Fibroblast of the aortic adventitia (primary cell): ENCODE measurements at places on chromosomes 7 and 10. TPM values are rescaled to one million over a fixed set of nuclear protein-coding genes. Genes with fewer than 3 reads are reported as not detected.

ANXA8 gene
- total RNA-seq = 0.18 and 1.5 TPM in 2 replicates

DNA sequence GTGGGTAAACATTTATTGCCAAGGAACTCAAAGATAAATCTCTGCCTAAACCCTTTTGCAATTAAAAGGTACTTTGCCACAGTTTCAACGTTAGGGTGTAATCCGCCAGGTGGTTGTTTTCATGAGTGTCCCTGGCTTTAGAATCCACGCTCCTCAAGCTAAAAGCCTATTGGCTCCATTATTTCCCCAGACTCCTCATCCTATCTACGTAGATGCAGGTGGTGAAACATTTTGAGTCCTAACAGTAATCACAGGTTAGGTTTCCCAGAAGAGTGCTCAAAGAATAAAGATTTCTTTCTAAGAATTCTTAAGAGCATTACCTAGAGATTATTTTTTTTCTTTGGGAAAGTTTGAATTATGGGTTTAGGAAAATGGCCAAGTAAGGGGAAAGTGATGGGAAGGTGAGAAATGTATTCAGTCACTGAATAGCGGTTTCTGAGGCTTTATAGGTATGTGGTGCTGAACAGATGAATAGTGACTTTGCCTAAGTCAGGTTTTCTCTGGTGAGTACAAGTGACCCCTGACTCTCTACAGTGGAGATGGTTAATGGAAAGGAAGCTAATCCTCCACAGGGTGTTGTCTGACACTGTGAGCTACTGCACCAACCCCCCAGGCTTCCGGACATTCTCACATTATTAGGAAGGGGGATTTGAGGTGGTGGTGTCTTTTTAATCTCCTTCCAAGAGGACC is 60.2 kb downstream of the NRP1 start:
- no peak for DNase-seq

DNA sequence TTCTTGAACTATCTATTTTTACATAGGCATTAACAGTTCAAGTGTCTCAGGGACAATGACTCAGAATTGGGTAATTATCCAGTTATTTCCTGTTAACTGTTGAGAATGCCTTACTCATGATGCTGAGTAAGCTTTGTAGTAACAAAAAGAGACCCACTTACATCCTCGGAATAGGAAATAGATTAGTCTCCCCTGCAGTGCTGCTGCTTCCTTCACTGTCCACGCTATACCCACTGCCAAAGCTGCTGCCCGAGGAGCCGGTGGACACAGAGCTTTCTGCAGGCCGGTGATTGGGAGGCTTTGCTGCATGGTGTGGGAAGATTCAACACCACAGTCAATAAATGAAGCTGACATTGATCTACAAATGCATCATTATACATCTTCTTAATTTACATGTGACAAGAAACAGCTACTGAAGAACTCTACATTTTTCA is 357.1 kb downstream of the PCLO start:
- DNase-seq = peak; percentile 86

PTN gene
- 12.8 and 28.7 TPM in 2 replicates for total RNA-seq

GRCh38 chr7:6234384-6234783 is 38.0 kb downstream of the CYTH3 start:
- no peak for DNase-seq

DNA sequence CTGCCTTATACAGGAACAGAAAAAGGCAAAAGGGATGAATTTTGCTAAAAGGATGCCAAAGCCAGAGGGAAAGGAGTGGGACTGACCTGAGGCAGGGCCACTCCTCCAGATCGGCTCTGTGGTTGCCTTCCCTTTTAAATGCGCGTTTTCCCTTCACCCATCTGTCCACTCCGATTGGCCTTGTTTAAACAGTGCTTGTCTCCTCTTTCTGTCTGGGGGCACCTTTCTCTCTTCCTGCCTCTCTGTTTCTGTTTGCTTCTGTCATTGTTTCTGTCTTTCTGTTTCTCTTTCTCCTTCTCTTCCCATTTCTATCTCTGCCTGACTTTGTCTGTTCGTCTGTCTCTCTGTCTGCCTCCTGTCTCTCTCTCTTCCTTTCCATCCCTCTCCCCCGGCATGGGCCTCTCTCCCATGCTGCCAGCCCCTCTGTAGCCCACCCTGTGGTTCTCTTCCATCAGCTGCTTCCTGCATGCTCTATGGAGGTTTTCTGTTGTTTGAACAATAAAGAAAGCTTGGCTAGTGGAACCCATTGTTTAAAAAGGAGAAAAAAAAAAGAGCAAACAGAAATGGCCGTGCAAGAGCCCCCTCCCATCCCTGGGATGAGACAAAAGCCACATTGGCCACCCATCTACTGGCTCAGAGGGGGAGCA is 29.5 kb upstream of the HSPB1 start:
- DNase-seq = no peak

DNA sequence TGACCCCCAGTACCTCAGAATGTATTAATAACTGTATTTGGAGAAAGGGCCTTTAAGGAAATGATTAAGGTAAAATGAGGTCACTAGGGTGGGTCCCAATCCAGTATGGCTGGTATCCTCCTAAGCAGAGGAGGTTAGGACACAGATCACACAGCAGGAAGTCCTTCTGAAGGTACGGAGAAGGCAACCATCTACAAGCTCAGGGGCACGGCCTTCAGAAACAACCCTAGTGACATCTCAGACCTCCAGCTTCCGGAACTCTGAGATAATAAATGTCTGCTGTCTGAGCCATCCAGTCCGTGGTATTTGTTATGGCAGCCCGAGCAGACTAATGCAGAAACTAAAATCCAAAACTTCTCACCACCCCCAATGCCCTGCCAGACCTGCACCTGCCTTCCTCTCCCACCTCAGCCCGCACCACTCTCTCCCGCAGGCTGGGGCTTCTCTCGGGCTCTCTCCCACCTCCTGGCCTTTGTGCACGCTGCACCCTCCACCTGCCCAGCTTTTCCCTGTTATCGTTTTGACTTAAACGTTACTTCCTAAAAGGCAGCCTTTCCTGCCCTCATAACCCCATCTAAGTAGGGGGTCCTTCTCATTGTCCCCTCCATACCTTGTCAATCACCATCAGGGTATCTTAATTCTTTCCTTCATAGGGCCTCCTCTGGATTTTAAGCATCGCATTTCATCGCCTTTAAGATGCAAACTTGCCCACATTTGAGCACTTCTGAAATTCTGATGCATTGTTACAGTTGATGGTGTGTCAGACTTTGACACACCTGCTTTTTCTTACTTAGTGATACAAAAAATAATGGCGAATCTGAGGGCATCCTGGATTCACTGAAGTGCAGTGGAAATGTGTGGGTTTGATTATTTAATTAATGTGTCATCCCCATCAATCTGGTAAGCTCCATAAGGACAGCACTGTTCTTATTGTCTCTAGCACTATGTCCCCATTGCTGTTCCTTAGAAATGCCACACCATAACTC is 32.2 kb upstream of the AQP1 start:
- no peak for DNase-seq

C7orf57 gene
- total RNA-seq = 0.09 TPM in 1 of 2 replicates, not detected in the other

GRCh38 chr10:3595736-3596135 is 189.3 kb downstream of the KLF6 start:
- DNase-seq = no peak

KLHL7 gene
- total RNA-seq = 28.5 and 152 TPM in 2 replicates

- no peak for DNase-seq
Observed at GRCh38 chr10:131453721-131454634, 142.5 kb upstream of the TCERG1L start.

MYOZ1 gene
- total RNA-seq = not detected in 2 replicates

DNA sequence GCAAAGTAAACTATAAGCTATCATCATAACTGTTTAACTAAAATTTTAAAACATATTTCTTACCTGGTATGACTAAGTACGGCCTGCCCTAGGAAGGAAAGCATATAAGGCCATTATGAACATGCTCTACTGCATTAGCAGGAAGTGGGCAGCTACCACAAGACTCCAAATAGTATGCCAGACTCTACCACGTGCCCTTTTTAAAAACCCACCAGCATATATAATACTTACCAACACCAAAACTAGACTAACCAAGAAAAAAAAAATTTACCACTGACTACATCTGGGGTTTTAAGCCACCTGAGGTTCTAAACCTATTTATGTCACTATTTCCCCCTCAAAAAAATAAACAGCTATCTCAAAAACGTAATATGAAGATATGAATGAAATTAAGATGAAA is 30.1 kb downstream of the NUDCD3 start:
- DNase-seq = no peak

DNA sequence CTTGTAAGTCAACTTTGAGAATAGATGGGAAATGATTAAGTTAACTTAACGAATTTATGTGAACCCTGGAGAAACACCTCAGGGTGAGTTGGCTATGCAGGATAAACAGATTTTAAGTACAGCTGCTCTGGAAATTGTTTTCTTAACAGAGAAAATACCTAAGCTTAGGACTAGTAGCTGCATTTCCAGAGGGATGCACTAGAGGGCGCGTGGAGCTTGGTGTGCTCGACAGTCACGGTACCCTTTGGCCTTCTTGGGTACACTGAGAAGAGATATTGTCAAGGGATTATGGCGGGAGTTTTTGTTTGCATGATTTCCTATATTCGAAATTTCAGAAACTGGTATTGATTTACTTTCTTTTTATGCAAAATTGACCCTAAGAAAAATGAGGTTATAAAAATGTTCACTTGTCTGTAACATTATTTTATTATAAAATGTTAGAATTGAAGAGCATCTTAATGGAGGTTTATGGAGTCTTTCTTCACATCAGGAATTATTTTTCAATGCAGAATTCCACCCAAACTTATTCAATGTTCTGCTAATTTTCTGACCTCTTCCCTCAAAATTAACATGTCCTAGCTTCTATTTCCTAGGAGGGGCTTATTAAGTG is 58.4 kb upstream of the MYO3A start:
- DNase-seq = peak; percentile 70

CCZ1B gene
- 45.6 and 114 TPM in 2 replicates for total RNA-seq

DNA sequence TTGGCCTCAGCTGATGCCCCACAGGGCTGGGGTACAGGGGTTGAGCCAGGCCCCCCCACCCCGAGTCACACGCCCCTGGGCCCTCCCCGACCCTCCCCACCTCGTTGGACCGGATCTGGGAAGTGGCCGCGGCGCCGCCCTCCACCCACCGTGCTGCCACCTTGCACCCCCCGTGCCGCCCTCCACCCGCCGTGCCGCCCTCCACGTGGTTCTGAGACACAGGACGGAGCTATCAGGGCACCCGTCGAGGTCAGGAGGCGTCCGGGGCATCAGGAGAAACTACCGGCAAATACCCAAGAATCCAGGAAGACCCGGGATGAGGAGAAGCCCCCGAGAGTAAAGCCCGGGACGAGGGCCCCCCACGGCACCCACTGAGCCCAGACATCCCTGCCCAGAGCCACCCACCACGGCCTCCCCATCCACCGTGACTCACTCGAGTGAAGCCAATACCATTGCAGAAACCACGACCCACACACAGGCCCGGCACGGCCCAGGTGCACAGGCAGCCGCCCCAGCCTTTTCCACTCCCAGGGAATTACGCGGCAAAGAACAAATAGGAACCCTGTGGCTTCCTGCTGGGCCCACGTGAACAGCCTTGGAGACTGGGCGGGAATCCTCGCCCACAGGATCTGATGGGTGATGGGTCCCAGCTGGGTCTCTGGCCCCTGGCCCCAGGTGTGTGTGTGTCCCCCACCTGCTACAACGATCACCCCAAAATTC is 34.0 kb downstream of the ADAP1 start:
- DNase-seq = no peak

PRRT4 gene
- 0.27 and 0.82 TPM in 2 replicates for total RNA-seq

TAF3 gene
- total RNA-seq = 3.9 and 6.5 TPM in 2 replicates

LLCFC1 gene
- not detected in 2 replicates for total RNA-seq
